GM23248 (cell line): ENCODE measurements at places on chromosomes 1 and 21. TPM values are rescaled to one million over a fixed set of nuclear protein-coding genes. Genes with fewer than 3 reads are reported as not detected.

Gene GPATCH3
- polyA plus RNA-seq = 9.3 and 10.8 TPM in 2 replicates

Gene CYP4A11
- polyA plus RNA-seq = not detected in 2 replicates

Gene PDC
- 0.20 and 0.94 TPM in 2 replicates for polyA plus RNA-seq

Gene PPIAL4G
- polyA plus RNA-seq = not detected in 2 replicates

Gene ARHGEF16
- not detected in 2 replicates for polyA plus RNA-seq

Gene FALEC
- 0.49 and 0.71 TPM in 2 replicates for polyA plus RNA-seq

Gene RBM11
- not detected in 2 replicates for polyA plus RNA-seq

Gene MORN1
- 5.5 and 7.2 TPM in 2 replicates for polyA plus RNA-seq

Gene C1orf21
- 15.3 and 16.7 TPM in 2 replicates for polyA plus RNA-seq

Gene CDK11A
- polyA plus RNA-seq = 18.9 and 20.0 TPM in 2 replicates

Gene LMX1A
- not detected in 2 replicates for polyA plus RNA-seq

Gene P3H1
- 194 and 197 TPM in 2 replicates for polyA plus RNA-seq

Gene CBR3
- 28.1 and 28.3 TPM in 2 replicates for polyA plus RNA-seq

Gene SPOCD1
- 27.8 and 27.9 TPM in 2 replicates for polyA plus RNA-seq

GRCh38 chr1:164728719-164729118 is 169.7 kb downstream of the PBX1 start:
- no peak for DNase-seq

GRCh38 chr21:17709266-17709611 is 96.5 kb upstream of the BTG3 start:
- DNase-seq = no peak

DNA sequence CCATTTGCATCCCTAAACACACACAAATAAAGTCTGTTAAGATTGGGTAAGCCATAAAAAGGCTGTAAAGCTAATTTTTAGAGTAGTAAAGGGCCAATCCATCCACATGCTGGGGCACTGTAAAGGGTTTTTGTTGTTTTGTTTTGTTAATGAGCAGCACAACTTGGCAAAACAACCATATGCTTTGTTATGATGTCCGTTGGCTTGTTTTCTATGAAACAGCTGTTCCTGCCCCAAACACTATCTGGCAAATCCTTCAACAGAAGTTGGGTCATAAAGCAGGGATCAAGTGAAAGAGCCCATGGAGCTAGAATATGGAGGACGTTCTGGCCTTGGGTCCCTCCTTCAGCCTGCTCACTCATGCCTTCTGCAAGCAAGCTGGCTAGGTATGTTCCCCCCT is 183.6 kb downstream of the APP start:
- DNase-seq = no peak

- DNase-seq = no peak
These were observed 199.6 kb upstream of the LMO4 start for GRCh38 chr1:87129038-87129437.

- DNase-seq = no peak
These were observed 876 bp downstream of the SLAMF8 start for GRCh38 chr1:159827549-159827948.

DNA sequence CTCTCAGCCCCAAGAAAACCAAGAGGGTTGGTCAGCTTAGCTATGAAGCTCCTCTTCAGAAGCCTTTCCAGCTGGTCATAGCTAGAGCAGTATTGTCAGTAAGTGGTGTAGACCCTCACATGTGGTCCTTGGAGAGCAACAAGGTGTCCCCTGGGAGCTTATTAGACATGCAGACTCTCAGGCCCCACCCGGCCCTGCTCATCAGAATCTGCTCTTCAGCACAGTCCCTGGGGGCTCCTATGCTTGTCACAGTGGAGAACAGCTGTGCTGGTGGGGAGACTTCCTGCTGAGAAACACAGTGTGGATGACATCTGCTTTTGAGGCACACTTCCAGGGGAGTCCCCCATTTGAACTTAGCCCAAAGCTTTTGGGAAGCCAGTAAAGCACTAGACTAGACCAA is 21.9 kb upstream of the NEK2 start:
- no peak for DNase-seq

DNA sequence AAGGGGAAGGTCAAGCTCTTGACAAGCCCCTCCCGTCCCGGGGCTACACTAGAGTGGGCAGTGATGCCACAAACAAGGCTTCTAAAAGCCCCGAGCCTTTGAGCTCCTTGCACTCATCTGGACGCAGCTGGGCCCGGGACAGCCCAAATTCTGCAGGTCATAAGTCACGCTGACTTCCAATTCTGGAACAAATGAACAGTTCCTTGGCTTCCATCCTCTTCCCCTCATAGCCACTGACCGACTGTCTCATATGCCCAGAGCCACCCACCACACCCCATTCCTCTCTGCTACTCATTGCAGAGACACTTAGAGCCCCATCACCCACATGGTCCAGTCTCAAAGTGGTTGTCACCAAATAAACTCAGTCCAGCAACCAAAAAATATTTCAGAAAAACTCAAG is 32.8 kb upstream of the PRELP start:
- DNase-seq = peak; percentile 74

GRCh38 chr1:112461200-112461871 is 47.4 kb upstream of the WNT2B start:
- peak; percentile 17 for DNase-seq

DNA sequence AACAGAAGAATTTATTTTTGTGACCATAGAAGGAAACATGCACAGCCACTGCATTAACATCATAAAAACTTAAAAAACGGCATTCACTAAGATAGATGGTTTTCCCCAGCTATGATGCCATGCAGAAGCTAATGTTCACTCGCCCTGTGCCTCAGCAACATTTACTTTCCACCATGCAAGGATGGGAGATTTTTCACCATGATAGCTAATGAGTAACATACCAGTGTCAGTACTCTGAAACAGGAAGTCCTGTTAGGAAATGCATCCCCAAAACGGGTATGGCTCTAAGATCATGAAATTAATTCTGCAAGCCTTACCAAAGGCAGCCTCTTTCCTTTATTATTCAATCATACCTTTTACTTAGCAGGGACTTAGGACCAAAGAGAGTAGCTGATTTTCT is 17.5 kb upstream of the VAMP3 start:
- no peak for DNase-seq

DNA sequence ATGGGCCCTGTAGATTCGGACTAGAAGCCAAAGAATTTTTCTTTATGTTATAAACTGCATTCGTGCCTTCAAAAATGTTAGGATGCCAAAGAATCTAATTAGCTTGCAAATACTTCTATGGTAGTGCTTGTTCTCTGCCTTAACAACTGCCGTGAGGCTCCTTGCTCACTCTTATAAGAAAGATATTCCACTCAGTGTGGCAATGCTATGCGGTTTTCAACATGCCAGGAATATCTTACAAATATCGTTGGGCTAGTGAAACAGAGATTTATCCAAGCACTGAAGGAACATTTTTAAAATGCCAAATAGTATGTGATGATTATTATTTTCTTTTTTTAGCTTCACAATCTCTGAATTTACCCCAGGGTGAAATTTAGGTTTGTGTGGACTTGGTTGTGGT is 198.2 kb downstream of the GREM2 start:
- DNase-seq = peak; percentile 92

DNA sequence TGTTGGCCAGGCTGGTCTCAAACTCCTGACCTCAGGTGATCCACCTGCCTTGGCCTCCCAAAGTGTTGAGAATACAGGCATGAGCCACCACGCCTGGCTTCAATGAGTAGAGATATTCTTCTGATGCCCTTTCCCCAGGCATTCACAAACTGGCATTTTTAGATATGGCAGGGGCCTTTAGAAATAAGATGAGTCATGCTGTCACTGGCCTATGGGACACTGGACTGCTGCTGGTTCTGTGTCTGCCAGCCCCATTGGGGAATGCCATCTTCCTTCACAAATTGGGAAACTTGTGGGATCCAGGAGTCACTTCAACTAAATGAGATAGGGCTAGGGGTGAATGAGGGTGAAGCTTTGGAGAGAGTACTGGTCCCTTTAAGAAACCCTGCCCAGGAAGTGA is 16.0 kb downstream of the KLHDC8A start:
- no peak for DNase-seq

- DNase-seq = peak; percentile 86
These were observed 136.6 kb upstream of the IVNS1ABP start for GRCh38 chr1:185453496-185454192.

DNA sequence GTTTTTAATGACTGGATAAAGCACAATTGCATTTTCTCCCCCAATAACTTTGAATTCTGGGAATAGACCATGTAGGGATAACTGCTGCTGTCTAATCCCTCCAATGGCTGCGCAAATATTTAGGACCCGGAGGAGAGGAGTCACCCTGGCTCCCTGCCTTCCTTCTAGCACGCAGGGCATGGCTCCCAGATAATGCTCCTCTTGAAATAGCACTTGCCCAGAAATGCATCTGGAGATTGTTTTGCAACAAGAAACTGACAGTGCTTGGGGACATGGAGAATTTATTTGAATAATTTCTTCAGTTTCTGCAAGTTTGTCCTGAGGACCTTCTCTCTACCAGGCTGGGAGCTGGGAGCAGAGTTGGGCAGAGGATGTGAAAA is 83.5 kb downstream of the MAN1C1 start:
- DNase-seq = peak; percentile 93

DNA sequence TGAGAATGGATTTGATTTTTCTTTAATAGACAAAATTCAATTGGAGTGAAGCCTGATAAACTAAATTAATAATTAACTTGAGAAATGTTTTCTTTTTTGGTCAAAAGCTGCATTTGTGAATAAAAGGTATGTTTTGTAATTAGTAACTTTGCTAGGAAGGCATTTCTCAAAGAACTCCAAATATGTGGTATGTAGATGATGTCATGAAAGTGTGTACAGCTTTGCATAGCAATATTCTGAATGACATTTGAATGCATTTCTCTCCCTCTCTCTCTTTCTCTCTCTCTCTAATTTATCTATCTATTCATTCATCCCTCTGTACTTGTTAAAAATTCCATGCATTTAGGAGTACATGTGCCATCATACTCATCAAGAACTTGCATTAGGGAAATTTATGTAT is 109.1 kb upstream of the ADAMTS5 start:
- DNase-seq = peak; percentile 8

GRCh38 chr1:196538473-196538872 is 69.8 kb downstream of the KCNT2 start:
- no peak for DNase-seq

- DNase-seq = no peak
These were observed 44.8 kb downstream of the GRHL3 start for GRCh38 chr1:24363994-24364393.

- DNase-seq = no peak
These were observed 66.6 kb downstream of the MAP3K21 start for GRCh38 chr1:233393926-233394680.

DNA sequence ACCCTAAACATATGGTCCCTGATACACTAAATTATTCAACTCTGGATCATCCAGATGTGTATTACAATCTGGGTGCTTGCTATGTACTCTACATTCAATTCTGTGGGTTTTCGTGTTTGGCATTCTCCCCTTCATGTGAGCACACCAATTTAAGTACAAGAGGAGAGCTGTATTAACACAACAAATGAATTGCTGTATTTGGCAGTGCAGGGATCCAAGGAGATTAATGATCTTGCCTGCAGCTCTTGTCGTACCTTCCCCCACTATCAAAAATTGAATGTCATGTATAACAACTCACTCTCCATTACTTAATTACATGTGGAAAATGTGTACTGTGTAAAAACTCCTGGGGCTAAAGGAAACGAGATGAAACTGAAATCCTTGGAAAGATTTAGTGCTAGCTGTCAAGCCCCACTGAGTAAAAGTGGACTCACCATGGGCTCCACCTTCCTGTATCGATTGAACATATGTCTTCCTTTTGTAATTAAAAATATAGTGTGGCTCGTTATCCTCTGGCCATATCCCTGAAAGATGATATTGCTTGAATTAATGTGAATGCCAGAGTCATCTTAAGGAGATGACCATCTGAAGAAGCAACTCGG is 172.2 kb upstream of the L1TD1 start:
- no peak for DNase-seq

DNA sequence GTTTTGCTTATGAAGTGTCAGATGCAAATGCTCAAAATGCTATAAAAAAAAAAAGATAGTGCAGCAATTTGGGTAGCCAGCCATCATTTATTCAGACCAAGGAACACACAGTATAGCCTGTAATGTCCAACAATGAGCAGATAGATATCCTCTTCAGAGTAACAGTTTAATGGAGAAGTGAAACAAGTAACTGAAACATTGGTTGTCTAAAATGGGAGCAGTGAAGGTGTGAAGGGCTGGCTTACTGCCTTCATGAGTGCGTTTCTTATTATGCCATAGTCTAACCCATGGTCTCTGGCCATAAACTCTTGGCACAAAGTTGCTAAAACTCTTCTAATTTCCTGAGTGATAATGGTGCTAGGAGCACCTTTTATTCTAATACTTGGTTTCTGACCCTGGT is 11.4 kb downstream of the RGS5 start:
- DNase-seq = no peak

- DNase-seq = no peak
These were observed 36.8 kb upstream of the BMP8B start for GRCh38 chr1:39825432-39825941.

DNA sequence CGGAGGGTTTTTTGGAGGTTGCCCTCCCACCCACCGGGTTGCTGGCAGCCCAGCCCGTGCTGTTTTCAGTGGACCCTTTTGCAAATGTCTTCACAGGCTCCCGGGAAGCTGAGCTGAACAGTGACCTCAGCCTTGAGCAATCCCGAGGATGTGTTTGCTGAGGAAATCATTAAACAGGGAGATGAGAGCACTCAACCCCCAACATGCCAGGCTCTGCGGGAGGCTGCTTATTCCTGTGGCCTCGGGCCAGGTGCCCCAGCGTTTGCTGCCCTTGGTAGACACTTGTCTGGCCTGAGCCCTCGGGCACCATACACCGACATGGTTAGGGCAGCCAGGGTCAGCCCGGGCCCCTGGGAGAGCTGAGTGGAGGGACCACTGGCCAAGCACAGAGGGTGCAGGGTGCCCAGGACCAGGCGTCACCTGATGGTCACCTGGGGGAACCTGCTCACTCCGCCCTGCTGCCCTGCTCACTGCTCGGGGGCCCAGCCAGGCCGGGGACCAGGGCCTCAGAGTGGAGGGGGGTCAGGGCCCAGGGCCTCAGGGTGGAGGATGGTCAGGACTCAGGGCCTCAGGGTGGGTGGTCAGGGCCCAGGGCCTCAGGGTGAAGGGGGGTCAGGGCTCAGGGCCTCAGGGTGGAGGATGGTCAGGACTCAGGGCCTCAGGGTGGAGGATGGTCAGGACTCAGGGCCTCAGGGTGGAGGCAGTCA is 42.5 kb upstream of the POFUT2 start:
- peak; percentile 88 for DNase-seq

GRCh38 chr1:38656726-38657125 is 202.8 kb downstream of the RRAGC start:
- no peak for DNase-seq

GRCh38 chr1:66745451-66745850 is 6.8 kb upstream of the DYNLT5 start:
- DNase-seq = no peak

DNA sequence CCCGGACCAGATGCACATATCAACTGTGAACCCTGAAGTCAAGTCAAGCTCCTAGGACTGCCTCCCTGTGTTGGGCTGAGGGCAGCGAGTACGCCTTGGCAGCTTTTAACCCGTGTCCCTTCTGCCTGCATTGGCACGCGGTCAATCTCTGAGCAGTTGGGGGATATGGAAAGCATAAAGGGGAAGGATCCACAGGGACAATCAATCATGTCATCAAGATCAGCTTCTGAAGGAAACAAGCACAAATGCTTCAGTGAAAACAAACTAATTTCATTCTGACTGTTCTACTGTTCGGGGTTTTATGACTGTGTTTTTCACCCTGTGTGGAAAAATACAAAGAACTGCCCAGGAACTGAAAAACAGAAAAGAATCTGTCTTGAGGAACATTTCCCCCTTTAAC is 106.2 kb downstream of the RUNX1 start:
- DNase-seq = no peak
